ENCODE measurements at places on chromosomes 7 and 10.

GRCh38 chr10:44300666-44301649, 83.9 kb downstream of the CXCL12 start:
- no peaks in the 10 kb centered on the region for H3K27me3 ChIP-seq
- H3K27ac ChIP-seq = no peak overlapping the region
- peaks cover 3% of the 10 kb centered on the region for H3K36me3 ChIP-seq
- no peak for DNase-seq
- no peaks in the 10 kb centered on the region for H3K4me1 ChIP-seq

DNA sequence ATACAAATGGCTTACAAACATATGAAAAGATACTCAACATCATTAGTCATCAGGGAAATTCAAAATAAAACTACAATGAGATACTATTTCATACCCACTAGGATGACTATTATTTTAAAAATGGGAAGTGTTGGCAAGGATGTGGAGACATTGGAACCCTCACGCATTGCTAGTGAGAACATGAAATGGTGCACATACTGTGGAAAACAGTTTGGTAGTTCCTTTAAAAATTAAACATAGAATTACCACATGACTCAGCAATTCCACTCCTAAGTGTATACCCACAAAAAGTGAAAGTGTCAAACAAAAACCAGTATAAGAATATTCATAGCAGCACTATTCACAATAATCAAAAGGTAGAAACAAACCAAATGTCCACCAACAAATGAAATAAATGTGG, 48.5 kb upstream of the SHTN1 start:
- peaks cover 1% of the 10 kb centered on the region for H3K27me3 ChIP-seq
- DNase-seq = no peak
- peaks cover 3% of the 10 kb centered on the region for H3K36me3 ChIP-seq
- H3K4me3 ChIP-seq = no peak overlapping the region

GRCh38 chr10:18140149-18140956, at the start of gene CACNB2:
TSS of gene CACNB2 (plus strand) at chr10:18140424.
- peak within 1 kb of the TSS; percentile 92 for H3K4me3 ChIP-seq
- H3K4me1 ChIP-seq = peaks cover 12% of the 10 kb centered on the region
- H3K27me3 ChIP-seq = peaks cover 6% of the 10 kb centered on the region
- no peak within 1 kb of the TSS for H3K27ac ChIP-seq
- peak; percentile 55 for DNase-seq
- no peaks in the 10 kb centered on the region for H3K36me3 ChIP-seq

GRCh38 chr10:88416801-88417200, 166.3 kb downstream of the RNLS start:
- no peak overlapping the region for H3K4me3 ChIP-seq
- DNase-seq = no peak
- H3K36me3 ChIP-seq = no peaks in the 10 kb centered on the region
- H3K27ac ChIP-seq = no peak overlapping the region
- H3K4me1 ChIP-seq = no peaks in the 10 kb centered on the region

GRCh38 chr7:152751449-152752141, 8.0 kb upstream of the ACTR3B start:
- H3K4me1 ChIP-seq = peaks cover 5% of the 10 kb centered on the region
- H3K4me3 ChIP-seq = no peak overlapping the region
- no peak overlapping the region for H3K27ac ChIP-seq
- H3K27me3 ChIP-seq = no peaks in the 10 kb centered on the region

DNA sequence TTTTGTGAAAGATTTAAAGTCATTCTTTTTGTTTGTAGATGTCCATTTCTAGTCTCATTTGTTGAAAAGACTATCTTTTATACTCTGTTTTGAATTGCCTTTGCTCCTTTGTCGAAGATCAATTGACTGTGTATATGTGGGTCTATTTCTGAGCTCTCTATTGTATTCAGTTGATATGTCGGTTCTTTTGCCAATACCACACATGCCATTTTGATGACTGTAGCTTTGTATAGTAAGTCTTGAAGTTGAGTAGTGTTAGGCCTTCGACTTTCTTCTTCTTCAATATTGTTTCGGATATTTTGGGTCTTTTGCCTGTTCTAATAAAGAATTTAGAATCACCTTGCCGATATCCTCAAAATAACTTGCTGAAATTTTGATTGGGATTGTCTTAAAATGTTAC, 104.5 kb downstream of the CCSER2 start:
- no peak overlapping the region for H3K27ac ChIP-seq
- peaks cover 7% of the 10 kb centered on the region for H3K36me3 ChIP-seq
- H3K4me3 ChIP-seq = no peak overlapping the region
- H3K4me1 ChIP-seq = no peaks in the 10 kb centered on the region
- DNase-seq = no peak

DNA sequence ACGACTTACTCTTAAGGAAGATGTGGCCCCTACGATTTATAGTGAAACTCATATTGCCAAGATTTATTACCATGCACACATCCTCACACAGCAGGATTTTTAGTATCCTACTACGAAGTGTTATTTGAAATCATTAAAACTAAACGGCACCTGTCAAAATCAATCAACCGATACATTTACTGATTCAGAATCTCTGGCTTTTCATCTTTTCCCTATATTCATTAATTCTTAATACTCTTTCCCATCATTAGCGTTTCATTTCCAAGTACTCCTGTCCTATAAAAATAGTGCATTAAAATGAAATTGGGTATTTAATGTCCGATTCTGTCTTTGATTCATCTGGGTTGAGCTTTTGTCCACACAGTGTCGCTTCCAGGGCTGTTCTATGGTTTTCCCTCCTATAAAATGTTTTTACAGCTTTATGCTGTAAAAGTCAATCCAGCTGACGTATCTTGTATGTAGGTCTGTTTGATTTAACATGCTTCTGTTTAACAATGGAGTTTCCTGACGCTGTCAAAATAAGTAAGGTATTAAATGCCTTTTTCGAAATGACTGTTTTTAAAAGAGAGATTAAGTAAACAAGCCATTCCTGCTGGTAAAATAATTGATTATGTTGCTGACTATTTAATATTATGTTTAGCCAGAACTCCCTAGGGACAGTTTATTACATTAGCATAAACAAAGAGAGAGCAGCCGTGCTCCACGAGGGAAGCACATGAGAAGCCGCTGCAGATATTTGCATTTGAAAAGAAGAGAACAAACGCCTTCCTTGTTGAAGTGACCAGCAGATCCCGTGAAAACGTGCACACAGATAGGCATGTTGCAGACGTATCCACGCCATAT, 22.3 kb upstream of the SFMBT2 start:
- no peak overlapping the region for H3K4me3 ChIP-seq
- H3K27me3 ChIP-seq = no peaks in the 10 kb centered on the region
- DNase-seq = no peak
- H3K36me3 ChIP-seq = no peaks in the 10 kb centered on the region

- H3K27me3 ChIP-seq = no peaks in the 10 kb centered on the region
- DNase-seq = no peak
- no peaks in the 10 kb centered on the region for H3K4me1 ChIP-seq
Measured at GRCh38 chr7:158015403-158016179, 572.0 kb downstream of the PTPRN2 start.

DNA sequence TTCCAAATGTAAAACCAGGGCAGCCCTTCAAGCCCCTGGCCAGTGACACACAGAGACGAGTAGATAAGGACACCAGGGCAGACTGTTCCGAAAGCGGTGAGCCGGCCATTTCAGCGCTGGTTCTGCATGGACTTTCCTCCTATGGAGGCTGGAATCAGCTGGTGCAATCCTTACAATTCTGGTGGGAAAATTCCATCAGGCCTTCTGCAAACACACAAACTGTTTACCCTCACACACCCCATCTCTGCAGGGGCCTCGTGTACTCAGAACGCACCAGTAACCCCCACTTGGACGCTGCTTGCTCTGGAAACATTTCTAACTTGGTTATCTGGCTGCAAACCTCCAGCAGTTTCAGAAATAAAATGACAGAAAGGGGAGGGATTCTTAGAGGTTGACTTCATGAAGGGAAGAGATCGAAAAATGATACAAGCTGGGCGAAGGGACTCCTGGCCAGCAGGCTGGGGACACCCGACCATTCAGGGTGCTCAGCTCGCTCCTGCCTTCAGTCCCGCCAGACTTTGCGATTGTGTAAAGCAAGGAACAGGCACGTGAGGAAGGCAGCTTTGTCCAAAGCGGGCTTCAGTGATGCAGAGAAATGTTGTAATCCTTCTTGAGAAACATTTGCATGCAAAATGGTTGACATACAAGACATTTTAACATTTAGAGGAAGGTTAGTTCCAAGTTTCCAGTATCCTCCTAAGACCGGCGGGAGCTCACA, 19.7 kb upstream of the SHH start:
- DNase-seq = no peak
- H3K27ac ChIP-seq = no peak overlapping the region
- H3K4me3 ChIP-seq = no peak overlapping the region

- H3K36me3 ChIP-seq = no peaks in the 10 kb centered on the region
Measured at GRCh38 chr7:108985037-108985436, 415.4 kb downstream of the DNAJB9 start.

GRCh38 chr7:50822706-50823105, 40.0 kb upstream of the GRB10 start:
- no peaks in the 10 kb centered on the region for H3K36me3 ChIP-seq
- H3K27ac ChIP-seq = no peak overlapping the region
- no peaks in the 10 kb centered on the region for H3K27me3 ChIP-seq
- DNase-seq = no peak
- no peak overlapping the region for H3K4me3 ChIP-seq
- peaks cover 7% of the 10 kb centered on the region for H3K4me1 ChIP-seq

DNA sequence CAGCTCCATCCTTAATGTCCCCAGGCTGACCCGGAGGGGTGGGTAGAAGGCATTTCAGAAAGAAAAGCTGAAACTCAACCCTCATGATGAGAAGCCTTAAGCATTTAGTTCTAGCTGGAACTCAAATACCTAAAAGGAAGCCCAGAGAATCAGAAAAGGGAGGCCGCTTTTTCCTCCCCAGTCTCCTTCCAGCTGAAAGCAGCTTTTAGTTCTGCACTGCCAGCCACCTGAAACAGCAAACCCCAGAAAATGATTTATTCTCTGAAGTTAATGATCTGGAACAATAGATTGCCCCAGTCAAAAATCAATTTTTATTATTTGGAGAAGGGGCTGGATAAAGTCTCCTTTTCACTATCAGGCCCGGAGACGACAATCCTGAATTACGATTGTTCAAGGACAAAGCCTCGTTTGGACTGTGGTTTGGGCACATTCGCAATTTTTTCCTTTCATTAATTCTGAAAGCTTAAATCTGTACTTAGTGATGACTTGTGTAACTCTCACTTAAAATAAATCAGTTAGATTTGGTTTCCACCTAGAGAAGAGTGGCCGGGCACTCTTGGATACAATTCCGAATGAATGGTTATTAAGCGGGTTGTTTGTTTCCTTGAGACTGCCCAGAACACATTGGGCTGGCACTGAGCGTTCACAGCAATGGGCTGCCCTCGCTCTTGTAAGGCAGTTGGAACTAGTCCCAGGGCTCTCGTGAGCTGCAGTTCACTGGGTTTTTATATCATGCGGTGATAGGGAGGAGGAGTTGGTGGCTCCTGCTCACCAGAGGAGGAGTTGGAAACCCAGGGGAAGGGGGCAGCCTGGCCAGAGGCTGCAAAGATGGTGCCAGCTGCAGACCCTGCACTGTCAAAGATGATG, 262.2 kb downstream of the CCSER2 start:
- no peaks in the 10 kb centered on the region for H3K4me1 ChIP-seq
- DNase-seq = no peak
- H3K36me3 ChIP-seq = no peaks in the 10 kb centered on the region

DNA sequence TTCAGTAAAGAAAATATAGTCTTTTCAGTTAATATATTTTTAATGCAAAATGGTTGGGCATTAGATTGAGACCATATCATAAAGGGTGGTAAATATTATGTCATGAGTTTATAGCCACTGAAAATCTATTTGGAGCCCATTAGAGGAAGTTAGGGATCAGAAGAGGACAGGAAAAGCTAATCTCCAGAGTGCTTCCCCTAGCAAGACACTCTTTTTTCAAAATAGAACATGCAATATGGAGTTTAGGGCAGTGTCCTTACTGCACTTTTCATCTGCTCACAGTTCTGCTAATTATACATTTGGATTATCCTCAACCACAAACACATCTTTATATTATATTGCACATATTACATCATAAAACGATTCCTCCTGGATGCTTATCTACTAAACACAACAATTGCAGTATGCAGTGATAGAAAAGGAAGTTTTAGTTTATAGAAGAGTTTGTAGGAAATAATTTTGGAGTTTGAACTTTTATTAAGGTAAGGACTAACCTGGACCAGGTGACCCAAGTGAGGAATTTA, 159.8 kb downstream of the PHF14 start:
- H3K4me3 ChIP-seq = no peak overlapping the region
- no peak overlapping the region for H3K27ac ChIP-seq
- peaks cover 9% of the 10 kb centered on the region for H3K4me1 ChIP-seq
- H3K36me3 ChIP-seq = no peaks in the 10 kb centered on the region
- H3K27me3 ChIP-seq = no peaks in the 10 kb centered on the region

GRCh38 chr10:33066558-33067236, 108.7 kb upstream of the ITGB1 start:
- H3K4me1 ChIP-seq = no peaks in the 10 kb centered on the region
- no peak for DNase-seq
- no peak overlapping the region for H3K27ac ChIP-seq
- H3K27me3 ChIP-seq = peaks cover 4% of the 10 kb centered on the region

- H3K27me3 ChIP-seq = peaks cover 2% of the 10 kb centered on the region
- H3K36me3 ChIP-seq = no peaks in the 10 kb centered on the region
- no peak overlapping the region for H3K4me3 ChIP-seq
- DNase-seq = no peak
- no peaks in the 10 kb centered on the region for H3K4me1 ChIP-seq
Measured at GRCh38 chr7:34070511-34071323, 165.4 kb downstream of the BMPER start.

DNA sequence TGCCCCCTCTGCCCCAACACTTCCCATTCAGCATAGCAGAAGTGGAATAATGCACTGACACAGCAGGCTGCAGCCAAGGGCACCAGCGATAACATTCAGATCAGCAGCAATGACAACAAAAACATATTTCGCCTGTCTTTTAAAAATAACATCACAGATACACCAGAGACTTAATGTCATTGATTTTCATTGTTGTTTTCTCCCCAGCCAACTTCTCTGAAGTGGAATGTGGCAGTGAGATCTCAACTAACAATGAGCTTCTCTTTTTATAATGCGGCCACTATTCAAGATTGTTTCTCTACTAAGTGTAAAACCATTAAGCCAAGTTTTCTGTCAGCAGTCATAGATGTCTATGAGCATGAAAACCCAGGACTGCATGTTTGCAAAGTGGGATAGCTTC, 158.2 kb upstream of the TMEM229A start:
- no peaks in the 10 kb centered on the region for H3K27me3 ChIP-seq
- H3K4me1 ChIP-seq = no peaks in the 10 kb centered on the region
- no peak overlapping the region for H3K4me3 ChIP-seq
- H3K36me3 ChIP-seq = no peaks in the 10 kb centered on the region
- DNase-seq = no peak
- H3K27ac ChIP-seq = no peak overlapping the region

DNA sequence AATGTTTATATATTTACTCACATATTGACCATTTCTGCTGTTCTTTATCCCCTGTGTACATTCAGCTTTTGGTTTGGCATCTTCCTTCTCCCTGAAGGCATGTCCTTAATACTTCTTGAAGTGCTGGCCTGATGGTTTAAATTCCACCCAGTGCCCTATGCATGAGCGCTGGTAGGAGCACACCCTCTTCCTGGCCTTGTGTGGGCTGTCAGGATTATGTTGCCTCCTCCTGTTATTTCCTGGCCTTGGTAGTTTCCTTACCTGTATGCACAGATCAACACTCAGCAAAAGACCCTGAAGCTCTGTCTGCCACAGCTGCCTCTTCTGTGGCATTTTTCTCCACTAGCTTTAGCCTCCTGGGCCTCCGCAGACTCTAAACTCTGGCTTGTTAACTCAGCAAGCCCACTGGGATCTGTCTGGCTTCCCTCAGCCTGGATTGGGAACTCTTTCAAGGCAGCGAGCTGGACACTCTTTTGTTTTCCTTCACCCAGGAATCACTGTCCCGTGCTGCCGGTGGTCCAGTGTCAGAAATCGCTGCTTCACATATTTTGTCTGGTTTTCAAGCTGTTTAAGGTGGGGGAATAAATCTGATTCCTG, 595.2 kb downstream of the SDK1 start:
- no peak for DNase-seq
- no peak overlapping the region for H3K27ac ChIP-seq
- no peaks in the 10 kb centered on the region for H3K27me3 ChIP-seq
- no peak overlapping the region for H3K4me3 ChIP-seq

All from endothelial cell (in vitro differentiated cells).